ENCODE measurements at places on chromosomes 5 and 9. TPM values are rescaled to one million over a fixed set of nuclear protein-coding genes. Genes with fewer than 3 reads are reported as not detected.

- no peak overlapping the region for H3K4me3 ChIP-seq
- H3K27me3 ChIP-seq = no peaks in the 10 kb centered on the region
- H3K36me3 ChIP-seq = peaks cover 47% of the 10 kb centered on the region
- no peak overlapping the region for H3K27ac ChIP-seq
Observed at GRCh38 chr5:98917433-98917832, 11.4 kb downstream of the CHD1 start.

The FOXD4L5 gene
- total RNA-seq = 0.10 TPM

- no peak overlapping the region for H3K4me3 ChIP-seq
- H3K4me1 ChIP-seq = peaks cover 23% of the 10 kb centered on the region
- H3K27me3 ChIP-seq = no peaks in the 10 kb centered on the region
Observed at GRCh38 chr5:67195406-67196275, 958 bp downstream of the CD180 start.

- H3K36me3 ChIP-seq = no peaks in the 10 kb centered on the region
- no peaks in the 10 kb centered on the region for H3K27me3 ChIP-seq
- H3K27ac ChIP-seq = no peak overlapping the region
Observed at GRCh38 chr5:156758011-156758791, 91.9 kb upstream of the PPP1R2B start.

DNA sequence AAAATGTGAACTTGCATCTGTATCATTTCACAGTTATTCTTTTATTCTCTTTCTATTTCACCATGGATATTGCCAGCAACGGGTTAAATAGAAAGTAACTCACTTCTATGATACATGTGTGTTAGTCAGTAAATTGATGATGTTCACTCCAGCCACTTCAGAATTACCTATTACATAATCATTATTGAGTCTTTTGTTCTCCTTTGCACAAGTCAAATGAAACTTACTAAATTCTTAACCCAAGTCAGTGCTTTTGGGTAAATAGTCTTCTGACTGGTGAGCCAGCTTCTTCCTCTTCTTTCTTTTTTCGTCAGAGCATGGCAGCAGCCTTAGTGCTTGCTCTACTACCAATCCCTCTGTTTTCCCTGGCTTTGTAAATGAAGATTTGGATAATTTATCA is 344.3 kb downstream of the RAB3C start:
- DNase-seq = no peak
- no peaks in the 10 kb centered on the region for H3K27me3 ChIP-seq
- no peak overlapping the region for H3K4me3 ChIP-seq
- H3K27ac ChIP-seq = no peak overlapping the region

GRCh38 chr5:14721990-14722656 is 57.6 kb downstream of the OTULIN start:
- no peaks in the 10 kb centered on the region for H3K27me3 ChIP-seq
- H3K27ac ChIP-seq = no peak overlapping the region
- H3K4me3 ChIP-seq = no peak overlapping the region
- peaks cover 32% of the 10 kb centered on the region for H3K36me3 ChIP-seq
- peaks cover 51% of the 10 kb centered on the region for H3K4me1 ChIP-seq

DNA sequence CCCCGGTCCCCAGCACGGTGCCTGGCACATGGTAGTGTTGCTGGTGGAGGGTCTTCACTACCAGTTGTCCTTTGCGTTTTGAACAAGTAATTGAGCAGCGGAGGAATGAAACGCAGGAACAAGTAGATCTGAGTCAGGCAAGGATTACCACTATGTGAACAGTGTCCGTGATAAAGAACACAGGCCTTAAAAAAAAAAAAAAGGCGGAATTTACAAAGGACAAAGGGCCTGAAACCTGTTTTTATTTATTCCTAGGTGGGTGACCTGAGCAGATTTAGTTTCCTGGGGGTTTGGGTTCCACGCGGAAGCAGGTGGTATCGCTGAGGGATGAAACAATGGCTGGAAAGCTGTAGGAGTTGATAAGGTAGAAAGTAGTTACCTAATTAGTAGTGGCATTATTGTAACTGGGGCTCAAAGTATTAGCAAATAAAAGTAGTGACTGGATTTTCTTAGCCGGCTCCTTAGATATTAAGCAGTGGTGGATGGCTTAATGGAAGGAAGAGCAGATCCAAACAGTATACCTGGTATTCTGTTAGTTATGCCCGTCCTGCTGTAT is 1.1 kb downstream of the RUSC2 start:
- H3K36me3 ChIP-seq = no peaks in the 10 kb centered on the region
- peak overlapping the region; percentile 85 for H3K4me3 ChIP-seq
- H3K27me3 ChIP-seq = no peaks in the 10 kb centered on the region

DNA sequence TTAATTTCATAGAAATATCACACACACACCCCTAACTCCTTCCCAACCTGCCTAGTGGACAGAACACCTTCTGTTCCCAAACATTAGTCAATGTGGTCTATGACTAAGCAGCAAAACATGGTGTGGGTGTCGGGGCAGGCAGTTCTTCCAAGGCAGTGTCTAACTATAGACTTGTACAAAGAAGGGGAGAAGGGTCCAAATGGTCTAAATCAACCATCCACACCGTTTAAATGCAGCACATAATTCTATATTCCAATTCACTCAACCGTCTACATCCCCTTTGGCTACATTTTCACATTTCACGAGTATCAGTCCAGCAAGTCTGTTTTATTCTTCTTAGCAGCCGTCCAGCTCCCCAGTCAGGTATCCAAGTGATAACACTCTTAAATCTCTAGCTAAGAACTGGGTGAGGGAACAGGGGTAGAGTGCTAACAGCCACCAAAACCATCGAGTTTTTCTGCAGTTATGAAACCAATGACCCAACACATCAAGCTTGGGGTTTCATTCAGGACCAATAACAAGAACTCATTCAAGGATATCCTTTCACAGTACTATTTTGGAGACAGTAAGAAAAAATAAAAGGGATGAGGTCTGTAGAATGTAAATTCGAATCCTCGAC is 3.3 kb downstream of the ZNF608 start:
- H3K27ac ChIP-seq = no peak overlapping the region
- peaks cover 33% of the 10 kb centered on the region for H3K27me3 ChIP-seq

GRCh38 chr9:36258996-36259533 is 817 bp upstream of the GNE start:
- peak overlapping the region; percentile 93 for H3K4me3 ChIP-seq
- H3K27ac ChIP-seq = peak overlapping the region; percentile 81
- no peaks in the 10 kb centered on the region for H3K27me3 ChIP-seq

GRCh38 chr9:5110867-5111681 is 74.4 kb downstream of the INSL6 start:
- no peak overlapping the region for H3K27ac ChIP-seq
- no peaks in the 10 kb centered on the region for H3K4me1 ChIP-seq
- no peak for DNase-seq
- H3K27me3 ChIP-seq = no peaks in the 10 kb centered on the region

DNA sequence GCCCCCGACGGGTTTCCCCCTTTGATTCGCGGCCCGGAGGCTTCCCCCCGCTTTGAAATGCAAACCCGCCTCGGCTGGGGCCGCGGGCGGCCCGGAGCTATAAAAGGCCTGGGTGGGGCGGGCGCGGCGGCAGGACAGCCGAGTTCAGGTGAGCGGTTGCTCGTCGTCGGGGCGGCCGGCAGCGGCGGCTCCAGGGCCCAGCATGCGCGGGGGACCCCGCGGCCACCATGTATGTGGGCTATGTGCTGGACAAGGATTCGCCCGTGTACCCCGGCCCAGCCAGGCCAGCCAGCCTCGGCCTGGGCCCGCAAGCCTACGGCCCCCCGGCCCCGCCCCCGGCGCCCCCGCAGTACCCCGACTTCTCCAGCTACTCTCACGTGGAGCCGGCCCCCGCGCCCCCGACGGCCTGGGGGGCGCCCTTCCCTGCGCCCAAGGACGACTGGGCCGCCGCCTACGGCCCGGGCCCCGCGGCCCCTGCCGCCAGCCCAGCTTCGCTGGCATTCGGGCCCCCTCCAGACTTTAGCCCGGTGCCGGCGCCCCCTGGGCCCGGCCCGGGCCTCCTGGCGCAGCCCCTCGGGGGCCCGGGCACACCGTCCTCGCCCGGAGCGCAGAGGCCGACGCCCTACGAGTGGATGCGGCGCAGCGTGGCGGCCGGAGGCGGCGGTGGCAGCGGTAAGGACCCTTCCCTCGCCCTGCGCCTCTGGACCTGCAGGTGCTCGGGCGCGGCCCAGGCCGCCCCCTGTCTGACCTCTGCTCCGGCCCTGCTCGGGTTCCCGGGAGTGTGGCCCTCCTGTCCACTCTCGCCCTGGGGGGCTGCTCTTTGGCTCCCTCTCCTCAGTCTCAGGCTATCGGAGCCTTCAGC is at the start of gene CDX1:
CDX1 (plus strand) TSS at position 129 of the 862 bp plus-strand sequence; CDS start at position 228, 99 bp downstream.
- DNase-seq = no peak
- no peak within 1 kb of the TSS for H3K27ac ChIP-seq
- peaks cover 29% of the 10 kb centered on the region for H3K27me3 ChIP-seq
- peaks cover 2% of the 10 kb centered on the region for H3K4me1 ChIP-seq
- no peak within 1 kb of the TSS for H3K4me3 ChIP-seq

The IQGAP2 gene
- 54.6 TPM for total RNA-seq

The TRAF1 gene
- total RNA-seq = 85.0 TPM

DNA sequence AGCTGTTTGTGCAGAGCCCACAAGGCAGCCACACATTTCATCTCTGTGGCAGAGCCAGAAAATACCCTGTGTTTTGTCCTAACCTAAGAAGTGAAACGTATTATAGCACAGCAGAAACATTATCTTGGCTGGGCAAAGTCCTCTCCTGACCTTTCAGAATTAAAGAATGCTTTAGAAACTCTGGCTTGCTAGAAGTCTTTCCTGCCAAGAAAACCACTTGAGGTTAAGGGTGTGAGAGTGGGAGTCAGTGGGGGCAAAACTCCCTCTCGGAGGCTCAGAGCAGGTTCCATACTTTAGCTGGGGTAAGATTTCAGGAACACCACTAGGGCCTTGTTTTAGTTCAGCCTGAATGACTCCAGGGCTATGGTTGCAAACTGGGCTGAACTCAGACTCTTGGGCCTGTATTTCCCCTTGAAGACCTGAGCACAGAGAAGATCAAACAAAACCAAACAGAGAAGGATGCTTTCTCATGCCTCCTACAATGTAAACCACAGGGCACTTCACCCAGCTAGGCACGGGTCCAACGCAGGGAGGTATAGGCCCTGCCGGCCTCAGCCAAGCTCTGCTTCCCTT is 48.0 kb downstream of the ZNF366 start:
- H3K36me3 ChIP-seq = no peaks in the 10 kb centered on the region
- H3K4me3 ChIP-seq = no peak overlapping the region
- H3K4me1 ChIP-seq = no peaks in the 10 kb centered on the region
- no peak for DNase-seq

GRCh38 chr5:78667461-78668103 is 19.0 kb upstream of the LHFPL2 start:
- no peak for DNase-seq
- H3K27ac ChIP-seq = no peak overlapping the region
- no peaks in the 10 kb centered on the region for H3K4me1 ChIP-seq
- H3K36me3 ChIP-seq = no peaks in the 10 kb centered on the region

- H3K4me1 ChIP-seq = no peaks in the 10 kb centered on the region
- H3K27ac ChIP-seq = no peak overlapping the region
- no peaks in the 10 kb centered on the region for H3K36me3 ChIP-seq
- no peak overlapping the region for H3K4me3 ChIP-seq
- DNase-seq = no peak
- no peaks in the 10 kb centered on the region for H3K27me3 ChIP-seq
Observed at GRCh38 chr5:150224483-150225027, 34.7 kb downstream of the SLC6A7 start.

GRCh38 chr5:93070938-93071337 is 510.1 kb downstream of the NR2F1-AS1 start:
- H3K27me3 ChIP-seq = no peaks in the 10 kb centered on the region
- H3K36me3 ChIP-seq = no peaks in the 10 kb centered on the region
- no peak overlapping the region for H3K4me3 ChIP-seq
- H3K4me1 ChIP-seq = no peaks in the 10 kb centered on the region
